ENCODE measurements at places on chromosomes 2 and 18.

GRCh38 chr2:47016172-47016913 is 100.7 kb upstream of the MCFD2 start:
- no peaks in the 10 kb centered on the region for H3K4me1 ChIP-seq
- H3K4me3 ChIP-seq, result no peak overlapping the region
- peak overlapping the region; percentile 10 for H3K27ac ChIP-seq
- H3K36me3 ChIP-seq, result peaks cover 15% of the 10 kb centered on the region
- DNase-seq, result no peak
- H3K27me3 ChIP-seq, result no peaks in the 10 kb centered on the region

- H3K27ac ChIP-seq, result no peak overlapping the region
- DNase-seq, result no peak
- H3K27me3 ChIP-seq, result no peaks in the 10 kb centered on the region
- peaks cover 15% of the 10 kb centered on the region for H3K36me3 ChIP-seq
Measured at GRCh38 chr2:25822190-25823117, 55.8 kb downstream of the ASXL2 start.

DNA sequence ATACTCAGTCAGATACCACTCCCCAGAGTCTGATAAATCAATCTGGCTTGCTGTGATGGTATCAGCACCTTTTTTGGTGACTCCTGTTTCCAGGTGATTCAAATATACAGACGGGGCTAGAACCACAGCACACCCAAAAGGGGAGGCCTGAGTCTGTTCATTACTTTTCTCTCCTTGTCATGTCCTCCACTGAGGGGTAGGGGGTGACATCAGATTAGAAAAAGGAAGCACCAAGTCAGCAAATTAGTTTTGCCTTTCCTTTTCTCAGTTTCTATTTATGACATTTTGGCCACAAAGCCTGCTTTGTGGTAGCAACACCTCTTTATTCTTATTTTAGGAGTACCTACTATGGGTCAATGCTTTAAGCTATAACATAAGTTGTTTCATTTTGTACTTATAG is 127.4 kb downstream of the CCDC102B start:
- no peaks in the 10 kb centered on the region for H3K36me3 ChIP-seq
- no peak overlapping the region for H3K27ac ChIP-seq
- no peaks in the 10 kb centered on the region for H3K27me3 ChIP-seq
- no peak overlapping the region for H3K4me3 ChIP-seq

DNA sequence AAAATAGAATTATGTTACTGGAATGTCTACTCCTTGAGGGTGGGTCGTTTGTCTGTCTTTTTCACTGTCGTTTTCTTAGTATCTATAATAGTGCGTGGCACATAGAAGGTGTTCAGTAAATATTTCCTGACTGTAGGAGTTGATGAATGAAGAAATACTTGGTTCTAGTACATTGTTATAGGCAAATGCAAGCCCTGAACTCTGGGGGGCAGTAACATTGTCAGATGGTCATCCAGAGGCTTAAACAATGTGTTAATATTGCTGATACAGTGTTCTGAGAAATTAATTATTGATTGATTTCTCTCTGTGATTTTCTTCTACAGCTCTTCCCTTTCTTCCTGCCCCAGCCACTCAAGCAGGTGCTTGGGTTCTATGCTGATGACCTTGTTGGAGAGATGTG is 24.4 kb upstream of the THOC1 start:
- peaks cover 4% of the 10 kb centered on the region for H3K27me3 ChIP-seq
- H3K4me1 ChIP-seq, result no peaks in the 10 kb centered on the region
- no peak for DNase-seq
- no peak overlapping the region for H3K4me3 ChIP-seq
- no peak overlapping the region for H3K27ac ChIP-seq

DNA sequence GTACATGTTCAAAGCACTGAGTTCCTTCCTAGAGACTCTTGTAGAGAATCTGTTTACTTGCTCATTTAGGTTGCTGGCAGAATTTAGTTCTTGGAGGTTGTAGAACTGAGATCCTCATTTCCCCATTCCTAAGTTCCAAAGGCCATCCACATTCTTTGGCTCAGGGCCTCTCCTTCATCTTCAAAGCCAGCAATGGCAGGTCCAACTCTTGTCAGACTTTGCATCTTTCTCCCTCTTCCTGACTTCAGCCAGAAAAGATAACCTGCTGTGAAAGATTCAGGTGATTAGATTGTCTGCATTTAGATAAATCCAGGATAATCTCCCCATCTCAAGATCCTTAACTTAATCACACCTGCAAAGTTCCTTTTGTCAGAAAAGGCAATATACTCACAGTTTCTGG is 51.1 kb downstream of the SOCS6 start:
- H3K4me1 ChIP-seq, result peaks cover 51% of the 10 kb centered on the region
- no peak for DNase-seq
- H3K36me3 ChIP-seq, result peaks cover 4% of the 10 kb centered on the region
- H3K4me3 ChIP-seq, result no peak overlapping the region
- H3K27ac ChIP-seq, result no peak overlapping the region
- H3K27me3 ChIP-seq, result no peaks in the 10 kb centered on the region
